ENCODE measurements at places on chromosomes 1 and 21.

DNA sequence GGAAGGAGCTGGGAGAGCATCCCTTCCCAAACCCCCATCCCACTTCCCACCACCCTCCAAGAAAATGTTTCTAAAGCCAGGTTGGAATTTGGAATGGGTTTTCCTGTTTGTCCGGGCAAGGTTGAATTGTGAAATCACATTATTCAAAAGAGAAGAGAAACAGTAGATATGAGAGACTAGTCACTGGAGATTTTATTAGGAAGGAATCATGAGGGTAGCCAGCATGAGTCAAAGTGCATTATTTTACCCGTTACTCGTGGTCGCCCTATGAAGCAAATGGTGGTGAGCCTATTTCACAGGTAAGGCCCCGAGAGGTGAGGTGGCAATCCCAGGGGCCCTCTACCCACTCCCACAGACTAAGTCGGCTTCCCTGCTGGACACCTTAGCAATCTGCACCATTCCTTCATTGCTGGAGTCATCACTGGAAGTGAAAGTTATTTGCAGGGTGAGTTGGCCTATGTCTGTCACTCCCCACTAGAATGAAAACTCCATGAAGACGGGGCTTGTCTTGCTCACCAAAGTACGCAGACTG is 52.8 kb downstream of the TOMM20 start:
- DNase-seq = no peak

DNA sequence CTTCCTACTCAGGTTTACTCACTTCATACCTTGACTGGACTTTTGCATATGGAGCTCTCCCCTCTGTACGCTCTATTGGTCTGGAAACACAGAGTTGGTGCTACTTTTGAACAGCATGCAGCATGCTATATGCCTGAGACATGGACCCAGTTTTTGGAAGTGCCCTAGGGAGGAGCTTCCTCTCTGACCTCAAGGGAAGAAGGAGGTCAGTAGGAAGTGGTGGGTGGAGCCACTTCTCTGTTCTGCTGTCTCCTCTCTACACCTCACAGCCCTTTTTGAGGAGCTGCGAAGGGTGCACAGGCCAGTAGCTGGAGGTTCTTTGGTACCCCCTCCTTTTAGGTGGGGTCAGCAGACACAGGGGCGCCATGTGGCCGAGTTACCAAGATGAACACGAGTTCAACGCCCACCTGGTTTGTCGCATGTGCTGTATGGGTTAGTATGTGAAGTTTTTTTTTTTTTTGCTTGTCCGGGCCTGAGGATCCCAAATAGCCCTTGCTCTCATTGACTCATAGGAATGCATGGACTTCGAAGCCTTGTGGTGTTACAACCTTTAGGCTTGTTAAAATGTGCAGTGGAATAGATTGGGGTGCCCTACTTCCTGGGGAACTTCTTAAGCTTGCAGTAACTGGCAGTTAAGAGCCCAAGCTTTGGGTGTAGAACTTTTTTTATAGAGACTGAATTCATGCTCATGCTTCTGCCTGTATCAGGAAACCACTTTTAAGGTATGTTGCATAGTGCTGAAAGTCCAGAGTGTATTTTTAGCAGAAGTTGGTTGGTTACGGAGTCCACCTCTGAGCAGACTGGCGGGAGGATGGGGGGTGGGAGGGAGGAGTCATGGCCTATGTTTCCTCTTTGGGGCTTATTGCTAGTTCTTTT is 10.7 kb downstream of the MACF1 start:
- DNase-seq = no peak

- no peak for DNase-seq
These were observed 216.6 kb upstream of the ZP4 start for GRCh38 chr1:238107322-238107721.

DNA sequence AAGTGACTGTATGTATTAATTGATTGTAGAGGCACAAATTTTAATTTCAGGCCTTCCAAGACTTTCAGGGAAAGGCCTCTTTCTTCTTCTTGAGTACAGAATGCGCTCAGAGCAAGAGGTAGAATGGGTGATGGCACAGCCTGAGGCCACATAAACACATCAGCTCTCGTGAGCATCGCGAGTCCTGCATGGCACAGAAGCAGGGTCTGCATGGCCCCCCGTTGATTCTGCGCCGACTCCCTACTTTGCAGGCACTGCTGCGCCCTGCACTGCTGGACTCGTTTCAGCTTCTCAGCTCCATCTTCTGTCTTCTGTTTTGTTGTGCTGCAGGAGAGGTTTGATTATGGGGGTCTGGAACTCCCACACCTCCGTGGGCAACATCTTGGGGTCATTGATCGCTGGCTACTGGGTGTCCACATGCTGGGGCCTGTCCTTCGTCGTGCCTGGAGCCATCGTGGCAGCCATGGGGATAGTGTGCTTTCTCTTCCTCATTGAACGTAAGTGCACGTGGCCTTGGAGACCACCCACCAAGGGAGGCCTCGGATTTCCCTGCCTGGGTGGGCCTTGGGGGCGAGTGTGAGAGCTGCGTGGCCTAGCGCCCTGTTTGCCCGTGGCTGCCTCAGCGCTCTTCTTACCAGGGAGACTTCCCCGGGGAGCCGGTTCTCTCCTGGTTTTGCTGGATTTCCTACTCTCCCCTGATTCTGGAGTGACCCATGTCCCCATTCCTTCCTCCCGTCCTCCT is 29.6 kb downstream of the SLC37A1 start:
- DNase-seq = no peak

GRCh38 chr1:212020975-212021374 is 14.4 kb downstream of the INTS7 start:
- DNase-seq = no peak

DNA sequence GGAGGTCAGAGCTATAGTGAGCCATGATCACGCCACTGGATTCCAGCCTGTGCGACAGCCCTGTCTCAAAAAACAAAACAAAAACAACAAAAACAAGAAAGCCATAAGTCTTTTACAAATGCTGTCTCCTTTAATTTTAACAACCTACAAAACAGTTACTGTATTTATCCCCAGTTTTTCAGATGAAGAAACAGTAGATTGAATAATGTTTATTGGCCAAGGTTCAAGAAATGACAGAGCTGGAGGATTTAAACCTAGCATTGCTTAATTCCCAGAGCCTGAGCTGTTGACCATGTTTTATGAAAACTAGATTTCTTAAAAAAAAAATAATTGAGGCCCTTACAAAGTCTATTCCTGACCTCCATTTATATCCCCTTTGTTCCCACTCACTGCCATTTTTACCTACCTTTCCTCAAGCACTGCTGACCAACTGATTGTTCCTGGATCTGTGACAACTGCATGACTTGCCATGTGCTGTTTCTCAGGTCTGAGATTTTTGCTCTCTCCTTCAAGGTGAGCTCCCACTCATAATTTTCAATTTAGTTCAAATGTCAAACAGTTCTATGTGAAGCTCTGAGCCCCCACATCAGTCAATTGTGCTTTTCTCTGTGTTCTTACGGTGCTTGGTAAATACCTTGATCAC is 140.8 kb downstream of the CHRM3 start:
- no peak for DNase-seq
